Effector CD4-positive, alpha-beta T cell (primary cell): ENCODE measurements at places on chromosomes 5 and 9.

GRCh38 chr5:138541511-138542179 lies 1.4 kb downstream of the ETF1 start:
- DNase-seq, result no peak

DNA sequence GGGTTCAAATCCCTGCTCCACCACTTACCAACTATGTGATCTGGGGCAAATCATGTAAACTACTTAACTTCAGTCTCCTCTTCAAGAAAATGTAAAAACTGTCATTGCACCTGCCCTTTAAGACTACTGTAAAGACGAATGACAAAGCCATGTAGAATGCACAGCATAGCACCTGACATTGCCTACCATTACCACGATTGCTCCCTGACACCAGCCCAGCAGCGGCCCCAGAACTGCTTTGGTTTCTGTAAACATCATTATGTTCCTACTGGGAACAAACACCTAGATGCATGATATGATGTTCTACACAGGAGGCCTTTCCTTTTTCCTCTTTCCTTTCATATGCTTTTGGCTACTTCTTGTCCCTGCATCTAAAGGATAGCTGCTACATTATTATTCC lies 23.1 kb upstream of the PLPP6 start:
- DNase-seq, result no peak

GRCh38 chr5:178385496-178385890 lies 152.9 kb upstream of the PHYKPL start:
- no peak for DNase-seq

- DNase-seq, result no peak
Measured at GRCh38 chr9:113854310-113854709, 21.8 kb upstream of the ZNF618 start.

DNA sequence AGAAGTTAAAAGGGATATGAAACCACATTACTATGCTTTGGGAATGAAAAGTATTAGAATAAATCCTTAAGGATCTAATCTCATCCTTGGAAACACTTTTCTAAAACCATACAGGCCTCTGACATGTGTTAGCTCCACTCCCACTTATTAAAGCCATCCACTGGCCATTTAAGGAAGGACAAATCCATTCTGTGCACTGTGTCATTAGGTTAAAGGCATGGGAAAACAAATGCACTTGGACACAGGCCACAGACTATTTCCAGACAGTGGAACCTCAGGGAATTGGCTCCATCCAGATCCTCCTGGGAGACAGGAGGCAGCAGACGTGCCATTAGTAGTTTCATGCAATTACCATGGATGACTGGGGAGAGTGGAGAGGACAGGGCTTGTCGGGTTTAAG lies 454.9 kb downstream of the ENC1 start:
- no peak for DNase-seq

- DNase-seq, result no peak
Measured at GRCh38 chr9:115106001-115106400, 12.0 kb downstream of the TNC start.

GRCh38 chr5:618450-618849 lies 6.3 kb downstream of the CEP72 start:
- DNase-seq, result no peak

- no peak for DNase-seq
Measured at GRCh38 chr5:90941002-90941720, 382.6 kb downstream of the ADGRV1 start.

DNA sequence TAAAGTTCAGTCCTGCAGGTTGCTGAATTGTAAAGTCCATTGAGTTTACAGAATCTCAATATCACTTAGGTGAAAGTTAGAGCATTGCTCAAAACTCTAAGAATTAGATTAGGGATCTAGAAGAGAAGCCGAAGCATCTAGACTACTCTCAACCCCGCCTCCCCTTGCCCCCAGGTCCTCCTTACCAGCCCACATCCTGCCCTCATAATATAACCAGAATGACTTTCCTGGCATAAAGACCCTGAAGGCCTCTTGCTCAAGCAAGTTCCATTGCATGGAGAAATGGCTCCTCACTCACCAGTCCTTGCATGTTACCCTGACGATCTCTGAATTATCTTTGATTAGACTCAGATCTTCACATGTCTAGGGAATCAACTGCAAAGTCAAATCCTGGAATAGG lies 78.8 kb downstream of the SPATA31C2 start:
- DNase-seq, result no peak

DNA sequence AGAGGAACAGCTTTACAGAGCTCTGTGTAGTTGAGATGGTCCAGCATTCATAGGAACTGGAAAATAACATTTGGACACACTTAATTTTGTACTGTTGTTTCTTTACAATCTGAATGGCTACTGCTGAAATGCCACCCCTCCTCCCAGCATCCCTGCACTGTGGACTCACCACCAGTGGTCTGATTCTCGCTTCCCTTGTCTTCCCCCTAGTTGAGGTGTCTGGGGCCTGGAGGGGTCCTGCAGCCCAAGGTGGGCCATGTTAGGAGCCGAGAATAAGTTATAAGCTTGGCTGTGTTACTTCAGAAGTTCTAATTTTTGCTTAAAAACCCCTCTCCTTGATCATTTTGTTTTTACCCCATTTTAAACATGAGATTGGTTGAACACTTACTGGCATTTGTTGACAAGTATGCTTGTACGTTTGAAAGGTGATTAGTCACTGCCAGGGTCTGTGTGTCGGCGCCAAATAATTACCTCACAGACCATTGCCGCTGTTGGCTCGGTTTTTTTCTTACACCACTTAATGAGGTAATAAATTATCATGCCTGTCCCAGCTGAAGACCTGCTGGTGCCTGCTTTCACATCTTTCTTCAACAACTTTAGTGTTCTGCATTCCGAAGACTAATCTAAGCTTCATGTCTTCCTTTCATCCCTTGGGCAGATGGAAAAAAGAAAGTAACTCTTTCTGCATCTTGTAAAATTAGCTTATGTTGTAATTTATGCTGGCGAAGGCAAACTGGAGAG lies 65.8 kb downstream of the MCCC2 start:
- no peak for DNase-seq

DNA sequence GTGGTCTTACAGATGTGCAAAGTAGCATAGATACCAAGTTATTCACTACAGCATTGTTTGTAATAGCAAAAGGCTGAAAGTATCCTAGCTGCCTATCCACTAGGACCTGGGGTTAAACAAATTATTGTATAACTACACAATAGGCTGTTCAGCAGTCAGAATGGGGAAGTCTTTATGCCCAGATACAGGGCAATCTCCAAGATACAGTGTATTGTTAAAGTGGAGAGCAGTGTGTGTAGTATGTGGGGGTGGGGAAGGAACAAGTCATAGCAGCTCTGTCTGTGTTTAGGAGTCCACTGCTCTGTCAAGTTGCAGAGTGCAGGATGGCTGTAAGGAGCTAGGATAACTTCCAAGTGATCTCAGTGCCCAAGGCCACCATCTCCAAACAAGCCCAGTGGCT lies 5.5 kb downstream of the PCYOX1L start:
- DNase-seq, result no peak

- DNase-seq, result no peak
Measured at GRCh38 chr5:105806596-105806995, 1864.1 kb downstream of the EFNA5 start.

DNA sequence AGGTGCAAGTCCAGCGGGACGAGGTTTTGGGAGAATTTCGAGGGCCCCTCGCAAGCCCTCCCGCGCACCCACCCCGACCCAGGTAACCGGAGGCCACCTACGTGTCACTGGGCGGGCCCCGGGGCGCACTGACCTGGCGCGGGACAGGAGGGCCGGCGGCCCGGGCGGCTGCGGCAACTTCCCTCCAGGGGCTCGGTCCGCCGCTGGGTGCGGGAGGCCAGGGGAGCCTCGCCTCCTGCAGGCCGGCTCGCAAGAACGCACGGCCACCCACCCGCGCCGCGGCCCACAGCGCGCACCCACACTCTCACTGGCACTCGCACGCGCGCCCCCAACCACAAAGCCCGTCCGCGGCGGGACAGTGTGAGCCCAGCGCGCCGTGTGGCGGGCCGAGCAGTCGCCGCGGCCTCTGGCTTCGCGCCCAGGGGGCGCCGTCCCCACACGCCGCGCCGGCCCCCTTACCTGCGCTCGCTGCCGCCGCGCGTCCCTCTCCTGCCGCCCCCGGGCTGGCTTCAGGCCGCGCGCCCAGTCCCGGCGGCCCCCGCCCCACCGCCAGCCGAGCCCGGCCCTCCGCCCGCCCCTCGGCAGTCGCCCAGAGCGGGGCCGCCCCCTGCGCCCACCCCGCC lies 451 bp downstream of the LPAR1 start:
- DNase-seq, result no peak

DNA sequence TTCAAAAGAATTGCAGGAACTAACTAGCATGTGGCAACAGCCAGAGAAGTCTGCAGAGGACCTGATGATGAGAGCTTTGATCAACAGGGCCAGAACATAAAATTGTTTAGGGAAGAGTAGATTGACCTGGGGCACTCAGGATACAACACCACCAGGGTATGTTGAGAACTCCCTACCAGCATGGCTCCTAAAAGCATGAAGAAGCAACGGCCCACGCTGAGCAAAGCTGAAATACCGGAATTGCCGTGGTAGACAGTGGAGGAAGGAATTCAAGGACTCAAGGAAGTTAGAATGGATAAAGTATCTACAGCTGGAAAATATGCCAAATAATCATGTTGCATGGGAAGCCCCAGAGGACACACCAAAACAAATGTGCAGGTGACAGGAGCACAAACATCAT lies 31.6 kb downstream of the DROSHA start:
- DNase-seq, result no peak

DNA sequence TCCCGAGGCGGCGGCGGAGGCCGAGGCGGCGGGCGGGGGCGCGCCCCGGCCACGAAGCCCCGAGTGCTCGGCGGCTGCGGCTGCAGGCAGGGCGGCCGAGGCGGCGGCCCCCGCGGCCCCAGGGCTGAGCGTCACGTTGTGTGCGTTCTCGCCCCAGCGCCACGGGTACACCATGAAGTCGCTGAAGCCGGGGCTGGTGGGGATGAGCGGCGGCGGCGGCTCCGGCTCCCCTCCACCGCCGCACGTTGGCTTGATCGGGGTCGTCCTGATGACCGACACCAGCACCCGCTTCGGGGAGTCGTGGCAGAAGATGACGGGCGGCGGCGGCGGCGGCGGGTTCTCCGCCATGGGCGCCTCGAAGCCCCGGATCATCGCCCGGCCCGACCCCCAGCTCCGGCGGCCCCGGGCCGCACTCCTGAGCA lies 498 bp downstream of the ZNF367 start:
- DNase-seq, result no peak

DNA sequence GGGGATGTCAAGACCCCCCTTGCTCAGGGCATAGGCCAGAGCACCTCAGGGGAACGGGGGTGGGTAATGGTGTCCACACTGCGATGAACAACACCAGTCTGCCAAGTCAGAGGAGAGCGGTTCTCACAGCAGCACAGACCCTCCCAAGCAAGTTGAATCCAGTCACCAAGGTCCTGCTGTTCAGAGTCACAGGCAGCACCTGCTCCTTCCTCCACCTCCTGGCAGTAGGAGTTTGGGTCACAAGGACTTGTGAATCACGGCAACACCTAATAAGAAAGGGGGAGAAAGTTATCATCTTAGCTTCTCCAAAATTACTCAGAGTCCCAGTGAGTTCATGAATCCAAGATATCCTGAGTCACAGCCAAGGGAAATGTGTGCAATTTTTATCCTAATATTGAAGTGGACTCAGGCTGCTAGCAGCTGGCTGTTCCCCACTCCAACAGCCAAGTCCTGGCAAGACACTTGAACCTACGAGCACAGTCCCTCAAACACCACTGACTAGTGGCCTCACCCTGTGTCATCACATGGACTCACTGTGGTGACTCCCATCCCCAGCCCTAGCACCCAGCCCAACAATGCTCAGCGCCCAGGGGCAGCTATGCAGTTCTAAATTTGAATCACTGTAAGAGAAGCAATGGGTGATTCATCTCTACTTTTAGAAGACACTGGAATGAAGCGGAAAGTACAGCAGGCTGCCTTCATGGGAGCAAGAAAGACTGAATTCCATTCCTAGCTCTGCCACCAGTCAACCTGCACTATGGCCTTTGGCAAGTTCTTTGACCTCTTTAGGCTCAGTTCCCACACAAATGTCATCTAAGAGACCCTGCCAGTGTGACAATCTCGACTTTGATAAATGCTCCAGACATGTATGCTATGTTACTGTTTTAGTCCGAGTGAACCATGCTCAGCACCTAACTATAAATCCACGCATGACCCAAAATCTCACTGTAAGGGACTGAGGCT lies 113.7 kb downstream of the KLHL3 start:
- DNase-seq, result no peak

GRCh38 chr9:1231998-1232919 lies 182.1 kb downstream of the DMRT2 start:
- no peak for DNase-seq

DNA sequence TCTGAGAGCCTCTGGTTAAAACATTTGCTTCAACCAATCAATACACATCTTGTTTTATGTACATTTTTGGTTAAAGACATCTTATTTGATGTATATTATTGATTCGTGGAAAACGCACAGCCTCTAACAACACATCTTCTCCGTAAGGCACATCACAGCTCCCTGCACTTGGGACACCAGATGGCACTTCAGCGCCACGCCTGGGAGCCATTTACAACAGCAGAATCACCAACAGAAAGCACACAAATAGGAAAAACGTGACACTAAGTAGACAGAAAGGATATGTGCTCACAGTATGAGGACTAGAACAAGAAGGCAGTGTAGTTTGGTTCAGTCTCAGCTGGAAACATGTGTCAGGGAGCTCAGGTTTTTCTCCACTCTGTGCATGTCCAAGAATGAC lies 199.7 kb downstream of the ROR2 start:
- DNase-seq, result no peak

DNA sequence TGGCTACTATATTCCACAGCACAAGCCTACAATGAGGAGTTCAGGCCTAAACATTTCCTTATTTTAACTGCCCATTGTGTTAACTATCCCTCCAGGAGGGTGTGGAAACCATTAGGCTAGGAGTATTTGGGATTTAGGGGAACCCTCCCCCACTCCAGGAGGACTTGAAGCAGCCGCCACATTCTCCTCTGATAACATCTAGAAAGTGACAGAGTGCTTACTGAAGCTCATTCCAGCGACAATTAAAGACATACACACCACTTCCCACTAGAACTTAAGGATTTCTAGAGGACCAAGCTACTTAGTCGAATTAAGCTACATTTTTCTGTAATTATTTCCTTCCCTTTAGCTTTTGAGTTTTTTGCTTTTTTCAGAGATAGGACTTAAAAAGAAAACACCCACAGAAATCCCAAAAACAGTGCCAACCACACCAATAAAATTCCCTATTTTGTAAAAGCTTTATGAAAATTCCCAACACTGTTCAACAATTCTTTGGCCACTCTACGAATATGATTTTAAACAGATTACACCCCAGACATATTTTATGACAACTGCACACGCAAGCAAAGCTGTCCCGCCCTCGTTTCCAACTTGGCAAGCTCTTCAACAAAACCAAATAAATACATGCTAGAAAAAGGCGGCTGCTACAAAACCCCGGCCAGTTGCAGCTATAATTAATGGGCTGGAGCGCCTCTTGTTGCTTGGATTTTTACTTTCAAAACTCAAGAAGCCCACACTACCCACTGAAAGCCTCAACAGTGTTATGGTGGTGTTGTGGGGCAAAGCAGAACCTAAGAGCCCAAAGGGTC lies 4.5 kb downstream of the ROR2 start:
- DNase-seq, result no peak
